ENCODE measurements at places on chromosomes 6 and 20.

DNA sequence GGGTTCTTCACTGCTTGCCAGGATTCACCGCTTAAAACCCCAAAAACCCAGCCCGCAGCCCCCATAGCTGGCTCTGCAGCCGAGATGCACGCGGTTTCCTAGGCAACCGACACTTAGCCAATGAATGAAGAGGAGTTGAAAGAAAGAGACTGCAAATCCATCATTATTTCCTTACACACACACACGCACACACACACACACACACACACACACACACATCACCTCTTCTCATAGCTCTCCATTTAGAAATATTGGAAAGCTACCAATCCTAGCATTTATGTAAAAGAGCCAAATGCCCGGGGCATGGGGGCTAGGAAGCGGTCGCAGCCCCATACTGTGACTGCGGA, 3.4 kb upstream of the TUBB2B start:
- DNase-seq = no peak

DNA sequence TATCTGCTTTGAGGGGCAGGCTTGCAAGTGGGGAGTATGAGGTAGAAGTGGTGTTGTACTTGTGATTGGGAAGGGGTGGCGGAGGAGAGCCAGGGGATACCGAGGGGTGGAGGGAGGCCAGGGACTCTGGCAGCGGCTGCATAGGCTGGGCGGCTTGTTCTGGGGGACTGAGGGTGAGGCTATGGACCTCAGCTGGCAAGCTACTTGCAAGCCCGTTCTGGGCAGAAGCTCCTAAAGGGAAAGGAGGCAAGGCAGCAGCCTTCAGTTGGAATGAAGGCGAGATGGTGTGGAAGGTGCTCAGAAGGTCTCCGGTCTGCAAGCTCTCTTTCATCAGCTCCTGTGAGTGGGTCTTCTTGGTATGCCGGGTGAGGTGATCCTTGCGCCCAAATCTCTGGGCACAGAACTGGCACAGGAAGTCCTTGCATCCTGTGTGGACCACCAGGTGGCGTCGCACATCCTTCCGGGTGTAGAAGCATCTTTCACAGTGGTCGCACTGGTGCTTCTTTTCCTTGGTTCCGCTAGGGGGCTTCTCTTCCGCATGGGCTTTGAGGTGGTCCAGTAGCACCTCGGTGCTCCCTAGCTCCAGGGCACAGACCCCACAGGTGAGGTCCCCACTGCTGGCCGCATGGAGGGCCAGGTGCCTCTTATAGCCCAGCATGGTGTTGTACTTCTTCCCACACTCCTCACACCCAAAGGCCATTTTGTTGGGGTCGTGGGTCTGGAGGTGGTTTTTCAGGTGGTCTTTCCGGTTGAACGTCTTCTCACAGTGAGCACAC, 66.0 kb downstream of the PLAGL1 start:
- peak; percentile 11 for DNase-seq

DNA sequence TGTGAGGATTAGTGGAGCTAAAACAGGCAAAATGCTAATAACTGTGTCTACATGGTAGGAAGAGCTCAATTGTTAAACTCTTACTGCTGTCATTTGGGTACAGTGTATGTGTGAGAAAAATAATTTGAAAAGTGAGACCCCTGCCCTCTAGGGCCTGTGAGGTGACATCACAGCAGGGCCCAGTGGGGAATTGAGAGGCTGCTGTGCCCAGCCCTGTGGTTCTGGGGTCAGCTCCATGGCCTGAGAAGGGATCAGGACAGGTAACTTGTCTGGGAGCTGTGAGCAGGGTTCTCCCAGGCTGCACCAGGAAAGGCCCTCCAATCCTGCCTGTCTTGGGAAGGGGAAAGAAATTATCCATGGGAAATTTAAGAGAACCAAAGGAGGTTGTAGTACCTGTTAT, 1.3 kb downstream of the SIRPB1 start:
- no peak for DNase-seq

DNA sequence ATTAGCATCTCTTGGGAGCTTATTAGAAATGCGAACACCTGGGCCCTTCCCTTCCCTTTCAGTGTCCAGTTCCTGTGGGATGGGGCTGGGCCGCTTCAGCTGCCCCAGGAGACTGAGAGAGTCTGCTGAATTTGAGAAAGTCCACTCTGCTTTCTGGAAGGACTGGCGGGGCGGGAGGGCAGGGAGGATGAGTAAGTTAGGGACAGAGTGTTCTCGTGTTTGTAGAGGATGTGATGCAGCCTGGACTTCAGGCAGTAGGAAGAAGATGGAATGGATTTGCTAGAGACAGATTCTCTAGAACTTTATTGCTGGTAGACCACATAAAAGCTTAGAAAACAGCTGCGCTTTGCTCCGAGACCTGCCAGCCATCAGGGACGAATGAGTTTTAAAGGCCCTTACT, 1.1 kb upstream of the TULP4 start:
- no peak for DNase-seq

- no peak for DNase-seq
Measured at GRCh38 chr6:111979633-111980032, 74.3 kb upstream of the CCN6 start.

DNA sequence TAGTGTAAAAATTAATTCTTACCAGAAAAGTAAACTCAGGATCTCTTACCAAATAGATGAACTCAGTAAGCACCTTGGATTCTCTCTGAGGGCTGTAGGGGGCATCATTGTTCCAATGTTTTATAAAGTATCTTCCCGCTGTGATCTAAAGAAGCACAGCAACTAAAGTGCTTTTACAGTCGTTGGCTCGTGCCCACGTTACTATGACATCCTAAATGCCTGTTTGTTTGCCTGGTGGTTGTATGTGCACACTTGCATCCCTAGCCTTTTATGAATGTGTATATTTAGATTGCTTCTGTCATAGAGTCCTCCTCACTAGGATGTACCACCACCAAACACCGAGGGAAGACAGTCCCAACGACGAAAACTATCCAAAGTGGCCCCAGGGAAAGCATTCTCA, 34.5 kb downstream of the SLX4IP start:
- peak; percentile 73 for DNase-seq

GRCh38 chr6:47288267-47289090, 21.2 kb downstream of the TNFRSF21 start:
- no peak for DNase-seq

GRCh38 chr6:108174371-108175175, 8.8 kb downstream of the NR2E1 start:
- DNase-seq = no peak

- DNase-seq = no peak
Measured at GRCh38 chr6:163937071-163937470, 522.6 kb downstream of the QKI start.

DNA sequence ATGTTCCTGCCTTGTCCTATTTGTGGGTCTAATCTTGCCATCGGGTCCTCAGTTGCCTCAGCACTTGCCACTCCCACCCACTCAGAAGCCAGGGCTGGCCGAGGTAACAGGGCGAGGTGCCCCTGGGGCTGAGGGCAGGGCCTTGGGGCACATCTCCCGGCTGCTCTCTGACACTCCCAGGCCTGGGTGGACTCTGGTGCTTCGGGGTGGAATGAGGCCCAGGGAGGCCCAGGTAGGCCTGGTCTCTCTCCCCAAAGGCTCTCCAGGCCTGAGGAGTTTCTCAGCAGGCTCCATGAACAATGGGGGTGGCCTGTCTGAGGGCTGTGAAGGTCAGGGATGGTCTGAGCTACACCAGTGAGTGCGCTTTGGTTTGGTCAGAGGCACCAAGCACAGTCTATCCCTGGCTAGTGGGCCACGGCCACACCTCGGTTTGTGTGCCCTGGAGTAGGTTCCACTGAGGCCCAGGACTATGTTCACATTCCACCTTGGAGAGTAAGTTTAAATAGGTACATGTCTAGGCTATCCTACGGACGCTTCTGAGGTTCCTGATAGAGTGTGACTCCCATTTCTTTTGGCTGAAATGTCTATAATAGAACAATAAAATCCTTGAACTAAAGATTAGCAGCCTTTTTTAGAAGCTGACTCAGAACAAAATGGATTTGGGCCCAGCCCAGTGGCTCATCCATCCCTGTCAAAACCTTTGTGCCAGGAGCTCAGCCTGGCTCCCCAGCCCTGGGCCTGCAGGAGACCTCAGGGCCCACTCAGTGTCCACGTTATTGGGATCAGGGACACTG, 78.8 kb downstream of the SLC24A3 start:
- DNase-seq = no peak

DNA sequence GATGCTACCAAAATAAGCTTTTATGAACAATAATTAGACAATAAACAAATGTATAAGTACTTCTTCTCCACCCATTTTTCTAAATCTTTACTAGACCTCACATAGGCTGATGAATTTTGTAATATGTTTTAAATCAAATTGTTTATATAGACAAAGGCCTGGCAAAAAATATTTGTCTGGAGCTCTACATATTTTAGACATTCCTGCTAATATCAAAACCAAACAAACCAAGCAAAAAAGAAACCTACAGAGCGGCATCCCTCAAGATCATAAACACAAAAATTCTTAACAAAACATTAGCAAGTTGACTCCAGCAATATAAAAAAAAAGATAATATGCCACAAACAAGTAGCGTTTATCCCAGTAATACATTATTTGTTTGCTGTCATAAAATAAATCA, 87.2 kb downstream of the ADAT2 start:
- no peak for DNase-seq

DNA sequence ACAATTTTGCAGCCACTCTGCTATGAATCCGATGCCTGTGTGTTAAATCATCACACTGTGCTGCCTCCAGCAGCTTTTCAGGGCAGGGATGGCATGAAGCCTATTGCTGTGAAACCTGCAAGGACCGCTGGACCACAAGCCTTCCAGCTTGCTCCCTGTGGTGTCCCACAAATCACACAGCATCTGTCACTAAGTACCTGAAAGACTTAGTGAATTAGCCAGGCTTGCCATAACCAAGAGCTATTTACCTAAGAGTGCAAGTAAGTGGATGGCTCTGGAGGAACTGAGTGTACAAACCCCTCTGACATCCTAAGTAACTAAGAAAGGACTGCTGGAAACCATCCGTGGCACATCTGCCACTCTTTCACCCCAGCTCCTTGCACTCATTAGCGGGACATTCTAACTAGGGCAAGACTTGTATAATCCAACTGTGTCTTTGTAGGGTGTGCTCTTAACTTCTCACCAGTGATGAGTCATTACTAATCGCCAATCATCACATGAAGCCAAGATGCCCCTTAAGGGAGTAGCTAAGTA, 34.7 kb downstream of the FOXQ1 start:
- no peak for DNase-seq

- peak; percentile 76 for DNase-seq
Measured at GRCh38 chr6:31822036-31822821, 5.3 kb upstream of the HSPA1B start.

- DNase-seq = peak; percentile 17
Measured at GRCh38 chr6:2141644-2142290, 103.6 kb downstream of the GMDS start.

DNA sequence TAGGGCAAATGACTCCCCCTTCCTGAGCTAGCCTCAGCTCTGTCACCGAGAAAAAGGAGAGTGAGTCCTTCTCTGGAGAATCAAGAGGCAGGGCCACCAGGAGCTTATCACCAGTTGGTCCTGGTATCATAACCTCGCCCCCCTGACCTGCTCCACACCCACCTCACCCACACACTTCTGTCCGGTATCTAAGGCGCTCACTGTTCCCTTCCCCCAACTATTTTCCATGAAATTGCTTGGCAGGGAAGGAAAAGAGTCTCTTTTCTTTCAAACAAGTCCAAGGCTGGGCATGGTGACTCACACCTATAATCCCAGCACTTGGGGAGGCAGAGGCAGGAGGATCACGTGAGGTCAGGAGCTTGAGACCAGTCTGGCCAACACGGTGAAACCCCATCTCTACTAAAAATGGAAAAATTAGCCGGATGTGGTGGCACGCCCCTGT, 77.6 kb downstream of the ZMYND8 start:
- no peak for DNase-seq
